CD4-positive, alpha-beta T cell treated with Interleukin-6 at 100 ng/mL for 8 hours (primary cell): ENCODE measurements at places on chromosomes 7 and 10.

GRCh38 chr7:157274991-157275427 is 61.8 kb upstream of the DNAJB6 start:
- DNase-seq, result no peak

DNA sequence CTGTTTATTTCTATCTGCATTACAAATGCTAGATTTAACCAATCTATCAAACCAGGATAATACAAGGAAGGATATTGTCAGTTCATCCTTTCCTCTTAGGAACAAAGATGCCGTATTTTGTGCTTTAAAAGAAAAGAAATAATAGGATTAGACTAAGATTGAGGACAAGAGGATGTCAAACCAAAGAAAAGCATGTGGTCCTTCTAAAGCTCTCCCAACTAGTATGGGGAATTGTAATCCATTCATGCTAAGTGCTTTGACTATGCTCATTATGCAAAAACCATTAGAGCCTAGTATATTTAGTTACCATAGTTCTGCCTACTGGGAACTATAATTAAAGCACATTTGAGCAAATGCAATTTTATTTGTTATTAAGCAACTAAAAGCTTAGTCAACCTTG is 280.2 kb downstream of the GRM8 start:
- no peak for DNase-seq

GRCh38 chr7:69633122-69633831 is 35.0 kb downstream of the AUTS2 start:
- no peak for DNase-seq

- no peak for DNase-seq
These were observed 154.2 kb upstream of the PRKCQ start for GRCh38 chr10:6734286-6734685.

DNA sequence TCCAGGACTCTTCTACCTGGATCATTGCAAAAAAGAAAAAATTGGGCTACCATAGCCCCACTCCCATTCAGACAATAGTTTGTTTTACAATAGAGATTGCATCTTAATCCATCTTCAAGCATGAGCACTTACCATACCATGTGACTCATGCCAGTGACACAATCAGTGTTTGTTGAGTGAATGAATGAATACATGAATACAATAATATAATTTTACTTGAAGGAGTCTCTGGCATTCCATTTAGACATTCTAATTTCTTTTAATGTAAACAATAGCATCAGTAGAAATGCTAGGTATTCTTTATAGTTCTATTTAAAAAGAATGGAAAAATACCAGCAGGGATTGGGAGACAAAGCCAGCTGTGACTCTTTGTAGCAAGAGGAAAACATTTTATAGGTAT is 141.6 kb upstream of the AKR1E2 start:
- DNase-seq, result no peak

DNA sequence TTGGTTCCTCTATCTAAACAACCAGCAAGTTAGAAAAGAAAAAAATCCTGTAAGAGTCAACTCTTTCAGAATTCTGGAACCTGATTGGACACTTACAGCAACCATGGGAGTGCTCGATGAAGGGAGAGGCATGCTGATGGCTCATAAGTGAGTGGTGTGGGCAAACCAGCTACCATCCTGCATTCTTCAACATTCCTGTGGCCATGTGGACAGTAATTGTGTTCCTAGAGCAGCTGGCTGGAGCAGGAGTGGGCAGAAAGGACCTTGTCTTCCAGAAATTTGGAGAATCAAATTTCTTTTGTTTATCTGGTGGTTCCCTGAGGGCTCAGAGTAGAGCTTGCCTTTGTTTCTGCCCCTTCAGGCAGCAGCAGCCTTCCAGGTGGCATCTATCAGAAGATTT is 22.5 kb upstream of the MYL7 start:
- no peak for DNase-seq

DNA sequence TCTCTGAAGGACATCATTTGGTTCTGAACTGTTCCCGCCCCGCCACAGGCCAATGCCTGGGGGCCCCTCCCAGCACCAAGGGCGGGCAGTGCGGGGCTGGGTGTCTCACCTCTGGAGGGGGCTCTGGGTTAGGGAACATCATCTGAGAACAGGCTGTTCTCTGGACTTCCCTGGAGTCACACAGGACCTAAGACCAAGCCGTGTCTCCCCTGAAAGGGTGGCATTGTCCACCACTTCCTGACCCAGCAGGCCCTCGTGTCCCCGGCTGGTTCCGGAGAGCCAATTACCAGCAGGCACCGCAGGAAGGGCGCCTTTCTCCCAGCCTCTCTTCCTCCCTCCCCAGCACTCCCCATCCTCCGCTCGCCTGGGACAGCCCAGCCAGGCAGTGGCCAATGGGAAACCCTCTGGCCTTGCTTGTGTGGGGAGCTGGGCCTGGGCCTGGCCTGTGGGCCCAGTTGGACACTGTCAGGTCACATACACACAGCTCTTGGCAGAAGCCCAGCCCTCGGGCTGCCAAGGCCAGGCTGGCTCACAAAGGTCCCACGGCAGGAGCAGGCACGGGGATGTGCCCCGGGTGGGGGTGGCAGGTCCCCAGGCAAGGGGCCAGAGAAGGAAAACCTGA is 119.5 kb downstream of the SPDYE5 start:
- no peak for DNase-seq

- DNase-seq, result peak; percentile 60
These were observed 29.2 kb downstream of the COA1 start for GRCh38 chr7:43700059-43700501.

- no peak for DNase-seq
These were observed 54.1 kb downstream of the SLIT1 start for GRCh38 chr10:97131666-97132065.

GRCh38 chr7:21368317-21368716 is 59.6 kb upstream of the SP4 start:
- DNase-seq, result no peak

GRCh38 chr7:26375726-26376174 is 84.1 kb downstream of the SNX10 start:
- no peak for DNase-seq

DNA sequence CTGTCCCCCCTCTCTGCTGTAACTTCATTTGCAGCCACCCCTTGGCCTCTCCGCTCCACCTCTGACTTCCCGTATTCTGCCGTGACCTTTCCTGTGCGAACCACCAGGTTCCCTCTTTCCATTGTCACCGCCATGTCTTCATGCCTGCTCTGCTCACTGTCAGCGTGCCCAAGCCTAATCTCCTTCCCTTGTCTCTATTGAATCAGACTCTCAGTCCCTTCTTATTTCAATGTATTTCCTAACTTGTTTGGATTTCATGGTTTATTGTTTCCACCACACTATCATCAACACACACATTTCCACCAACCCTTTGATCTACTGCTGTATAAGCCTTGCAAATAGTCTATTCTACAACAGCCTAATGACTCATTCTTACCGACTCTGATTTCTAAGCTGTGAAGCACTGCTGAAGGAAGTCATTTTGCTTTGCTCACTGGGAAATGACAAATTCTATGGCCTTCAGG is 30.0 kb upstream of the INHBA start:
- no peak for DNase-seq

GRCh38 chr10:29866356-29866755 is 193.0 kb downstream of the JCAD start:
- no peak for DNase-seq

DNA sequence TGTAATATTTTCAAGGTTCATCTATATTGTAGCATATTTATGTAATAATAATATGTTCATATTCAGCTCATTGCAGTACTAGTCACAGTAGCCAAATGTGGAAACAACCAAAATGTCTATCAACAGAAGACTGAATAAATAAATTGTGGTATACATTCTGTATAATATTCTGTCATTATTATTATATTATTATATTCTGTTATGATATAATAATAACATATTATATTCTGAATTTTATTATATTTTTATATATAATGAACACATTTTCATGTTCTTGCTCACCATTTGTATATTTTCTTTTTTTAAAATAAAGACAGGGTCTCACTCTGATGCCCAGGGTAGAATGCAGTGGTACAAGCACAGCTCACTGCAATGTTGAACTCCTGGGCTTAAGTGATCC is 91.2 kb upstream of the STARD3NL start:
- DNase-seq, result no peak

- no peak for DNase-seq
These were observed 51.2 kb downstream of the SRPK2 start for GRCh38 chr7:105337529-105337928.

DNA sequence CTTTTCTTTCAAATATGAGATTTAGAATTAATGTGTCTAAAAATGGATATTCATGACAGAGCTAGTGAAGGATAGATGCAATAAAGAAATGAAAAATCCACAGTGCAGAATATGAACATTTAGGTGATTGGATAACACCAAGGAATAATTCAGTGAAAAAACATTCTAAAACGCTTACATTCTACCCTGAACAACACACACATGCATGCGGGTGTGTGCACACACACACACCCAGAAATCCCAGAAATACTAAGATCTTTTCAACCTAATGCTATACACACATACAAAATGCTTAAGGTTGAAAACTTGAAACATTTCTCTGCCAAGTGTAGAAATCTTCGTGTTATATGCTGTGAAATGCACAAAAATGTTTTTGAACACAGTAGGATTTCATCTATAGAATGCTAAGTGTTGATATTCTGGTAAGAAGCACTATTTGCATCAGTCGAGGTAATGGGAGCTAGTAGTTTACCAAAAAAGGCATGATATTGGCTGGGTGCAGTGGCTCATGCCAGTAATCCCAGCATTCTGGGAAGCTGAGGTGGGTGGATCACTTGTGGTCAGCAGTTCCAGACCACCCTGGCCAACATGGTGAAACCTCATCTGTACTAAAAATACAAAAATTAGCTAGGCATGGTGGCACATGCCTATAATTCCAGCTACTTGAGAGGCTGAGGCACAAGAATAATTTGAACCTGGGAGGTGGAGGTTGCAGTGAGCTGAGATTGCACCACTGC is 600.6 kb downstream of the PHTF2 start:
- DNase-seq, result no peak

- no peak for DNase-seq
These were observed 236.6 kb downstream of the ELMO1 start for GRCh38 chr7:37212051-37212450.

DNA sequence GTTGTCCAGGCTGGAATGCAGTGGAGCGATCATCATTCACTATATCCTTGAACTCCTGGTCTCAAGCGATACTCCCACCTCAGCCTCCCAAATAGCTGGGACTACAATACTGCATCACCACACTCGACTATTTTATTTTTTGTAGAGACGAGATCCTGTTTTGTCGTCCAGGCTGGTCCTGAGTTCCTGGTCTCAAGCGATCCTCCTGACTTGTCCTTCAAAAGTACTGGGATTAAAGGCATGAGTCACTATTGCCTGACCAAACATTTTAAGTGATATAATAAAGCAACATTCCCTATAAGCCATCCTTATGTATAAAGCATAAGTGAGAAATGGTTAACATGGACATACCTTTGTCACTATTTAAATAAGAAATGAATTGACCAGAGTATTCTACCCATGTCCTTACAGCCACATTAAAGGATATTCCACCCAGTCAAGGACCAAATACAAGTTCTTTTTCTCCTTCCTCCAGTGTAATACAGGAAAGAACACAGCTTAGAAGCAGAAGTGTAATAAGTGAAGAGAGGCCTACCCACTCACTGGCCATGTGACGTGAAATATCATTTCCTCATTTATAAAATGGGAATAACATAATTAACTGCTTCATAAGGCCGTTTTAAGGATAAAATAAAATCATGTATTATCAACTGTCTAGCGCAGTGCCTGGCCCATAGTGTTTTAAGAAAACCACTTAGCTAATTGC is 82.0 kb downstream of the DOCK4 start:
- no peak for DNase-seq

DNA sequence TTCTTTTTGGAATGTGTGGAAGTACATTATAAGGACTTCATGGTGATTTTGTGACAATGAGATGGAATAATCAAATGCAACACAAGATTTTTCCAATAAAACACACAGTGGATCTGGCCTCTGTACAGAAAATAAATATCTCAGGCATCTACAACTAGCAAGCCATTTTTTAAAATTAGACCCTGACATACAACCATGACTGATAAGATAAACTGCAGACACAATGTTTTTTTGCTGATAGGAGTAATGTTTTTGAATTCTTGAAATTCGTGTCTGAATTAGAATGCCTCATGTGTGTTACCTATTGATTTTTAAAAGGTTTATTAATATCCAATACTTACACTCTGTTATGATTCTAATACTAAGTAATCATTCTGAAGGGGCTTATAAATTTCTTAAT is 328.1 kb downstream of the HGF start:
- DNase-seq, result no peak

- no peak for DNase-seq
These were observed 115.5 kb upstream of the ZMIZ1 start for GRCh38 chr10:78953113-78953798.

- DNase-seq, result no peak
These were observed 49.7 kb upstream of the KIF5B start for GRCh38 chr10:32105782-32106382.

DNA sequence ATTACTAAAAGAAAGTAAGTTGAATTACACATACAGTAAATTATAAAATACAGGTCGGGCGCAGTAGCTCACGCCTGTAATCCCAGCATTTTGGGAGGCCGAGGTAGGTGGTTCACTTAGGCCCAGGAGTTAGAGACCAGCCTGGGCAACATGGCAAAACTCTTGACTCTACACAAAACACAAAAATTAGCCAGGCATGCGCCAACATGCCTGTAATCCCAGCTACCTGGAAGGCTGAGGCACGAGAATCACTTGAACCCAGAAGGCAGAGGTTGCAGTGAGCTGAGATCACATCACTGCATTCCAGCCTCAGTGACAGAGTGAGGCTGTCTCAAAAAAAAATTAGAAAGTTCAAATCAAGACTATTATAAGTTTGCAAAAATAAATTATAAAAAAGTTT is 174.9 kb downstream of the GALNT11 start:
- DNase-seq, result no peak

GRCh38 chr7:255038-255435 is 34.9 kb upstream of the FOXL3 start:
- no peak for DNase-seq

- DNase-seq, result no peak
These were observed 20.0 kb upstream of the GATA3 start for GRCh38 chr10:8034466-8035005.

GRCh38 chr7:135185471-135186260 is 15.2 kb upstream of the CYREN start:
- no peak for DNase-seq

- no peak for DNase-seq
These were observed 811 bp downstream of the GPC2 start for GRCh38 chr7:100176096-100177044.

- no peak for DNase-seq
These were observed 416.9 kb downstream of the THSD7A start for GRCh38 chr7:11415101-11415500.
